Activated T-cell treated with anti-CD3 and anti-CD28 coated beads, Interleukin-2, amount 50 U/mL, for 72 hours (primary cell): ENCODE measurements at places on chromosomes 6 and 20.

DNA sequence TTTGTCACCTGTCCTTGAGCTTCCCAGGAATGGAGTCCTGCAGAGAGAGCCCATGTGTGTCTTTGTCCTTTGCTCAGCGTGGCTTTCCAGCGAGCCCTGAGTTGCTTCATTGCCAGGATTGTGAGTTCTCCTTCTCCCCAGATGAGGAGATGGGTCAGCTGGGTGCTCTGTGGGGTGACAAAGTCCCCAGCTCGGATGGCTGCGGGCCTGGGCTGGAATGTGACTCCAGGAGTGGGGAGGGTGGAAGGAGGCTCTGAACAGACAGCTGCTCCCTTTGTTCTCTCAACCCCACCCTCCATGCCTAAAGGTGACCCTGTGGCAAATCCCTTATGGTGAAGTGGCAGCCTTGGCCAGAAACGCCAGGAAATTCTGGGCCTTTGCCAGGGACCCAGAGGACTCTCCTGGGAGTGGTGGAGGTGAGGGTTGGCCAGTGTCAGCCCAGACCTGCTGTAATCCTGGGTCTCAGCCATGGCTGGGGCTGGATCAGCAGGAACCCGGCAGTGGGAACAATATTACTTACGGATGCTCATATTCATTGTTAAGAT, 44.4 kb upstream of the CST5 start:
- DNase-seq = no peak

DNA sequence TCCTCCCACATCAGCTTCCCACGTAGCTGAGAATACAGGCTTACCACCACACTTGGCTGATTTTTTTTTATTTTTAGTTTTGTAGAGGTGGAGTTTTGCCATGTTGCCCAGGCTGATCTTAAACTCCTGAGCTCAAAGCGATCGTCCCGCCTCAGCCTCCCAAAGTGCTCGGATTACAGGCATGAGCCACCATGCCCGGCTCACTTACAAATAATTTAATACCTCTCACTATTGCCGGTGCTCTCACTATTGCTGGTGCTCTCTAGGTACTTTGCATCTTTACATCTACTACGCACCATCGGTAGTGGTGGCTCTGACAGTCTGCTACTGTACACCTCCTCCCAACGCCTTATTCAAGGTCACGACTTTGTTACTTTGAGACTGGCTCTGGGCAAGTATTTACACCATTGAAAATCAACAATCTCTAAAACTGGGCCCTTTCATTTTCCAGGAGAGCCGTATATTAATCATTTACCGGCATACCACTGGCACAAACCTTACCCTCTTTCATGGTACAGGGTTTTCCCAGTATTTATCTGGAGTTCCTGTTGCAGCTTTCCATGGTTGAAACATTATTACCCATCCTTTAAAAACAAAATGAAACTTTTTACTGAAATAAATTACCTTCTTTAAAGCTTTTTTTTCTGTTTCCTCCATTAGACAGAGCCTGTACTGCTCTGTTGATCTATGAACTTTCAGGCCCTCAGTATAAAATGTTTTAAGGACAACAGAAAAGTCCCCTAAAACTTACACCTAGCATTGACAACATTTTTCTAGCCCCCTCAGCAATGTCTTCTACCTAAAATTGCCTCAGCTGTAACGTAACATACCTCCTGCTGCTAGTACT, 259.6 kb upstream of the PLCB4 start:
- DNase-seq = no peak

DNA sequence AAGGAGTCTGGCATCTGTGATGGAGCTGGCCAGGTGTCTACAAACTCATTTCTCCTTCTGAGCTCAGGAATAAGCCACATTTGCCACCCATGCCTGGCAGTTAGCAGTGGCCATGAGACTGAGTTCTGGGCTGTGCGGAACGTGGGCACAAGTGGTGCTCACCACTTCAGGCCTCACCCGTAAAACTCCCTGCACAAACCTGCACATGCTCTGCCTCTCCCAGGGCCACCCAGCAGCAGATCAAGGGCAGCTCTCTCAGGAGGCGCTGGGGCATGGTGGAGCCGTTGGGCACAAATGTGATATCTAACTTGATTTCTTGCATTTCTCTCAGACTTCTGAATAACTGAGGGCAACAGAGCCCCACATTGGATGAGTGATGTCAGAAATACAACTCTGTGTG, 269.5 kb downstream of the HIVEP2 start:
- DNase-seq = no peak

GRCh38 chr20:54167909-54168872, 5.6 kb downstream of the CYP24A1 start:
- no peak for DNase-seq
